Ammon's horn (tissue), 1 donor: ENCODE measurements at places on chromosomes 7 and 10.

- DNase-seq, result no peak
Observed at GRCh38 chr7:70616211-70616610, 515.7 kb upstream of the GALNT17 start.

- DNase-seq, result no peak
Observed at GRCh38 chr7:151717918-151718317, 159.0 kb downstream of the PRKAG2 start.

DNA sequence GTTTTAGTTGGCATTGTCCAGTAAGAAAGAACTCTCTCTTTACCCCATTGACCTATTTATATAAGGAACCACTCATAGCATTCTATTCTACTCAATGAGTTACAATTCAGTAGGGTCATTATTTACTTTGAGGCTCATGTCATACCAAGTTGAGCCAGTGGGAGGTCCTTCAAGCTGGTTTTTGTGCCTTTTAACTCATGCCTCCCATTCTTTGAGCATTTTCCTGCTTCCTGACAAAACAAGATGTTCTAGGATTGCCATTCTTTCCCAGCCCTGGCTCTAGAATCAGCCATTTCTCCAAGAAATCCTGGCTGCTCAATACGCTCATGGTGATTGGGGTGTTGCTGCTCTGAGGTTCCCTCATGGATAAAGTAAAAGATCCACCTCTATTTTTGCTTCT lies 250.1 kb downstream of the ABCA13 start:
- DNase-seq, result no peak

- DNase-seq, result no peak
Observed at GRCh38 chr10:4061441-4061951, 276.5 kb upstream of the KLF6 start.

DNA sequence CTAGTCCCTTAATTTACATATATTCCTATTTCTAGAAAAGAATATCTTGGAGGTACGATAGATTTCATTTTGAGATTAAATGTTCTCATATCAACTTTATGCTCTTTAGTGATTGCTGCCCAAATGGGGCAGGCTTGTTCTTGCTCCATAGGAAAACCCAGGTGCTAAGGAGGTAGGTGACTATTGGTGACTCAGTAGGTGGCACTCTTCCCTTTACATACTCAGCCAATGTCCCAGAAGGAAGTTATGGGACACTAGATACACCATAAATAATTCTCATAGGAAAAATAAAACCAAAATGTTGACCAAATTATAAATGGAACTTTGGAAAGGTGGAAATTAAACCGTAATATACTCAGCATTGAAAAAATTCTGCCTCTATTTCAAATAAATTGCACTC lies 4.0 kb downstream of the SKAP2 start:
- no peak for DNase-seq

- no peak for DNase-seq
Observed at GRCh38 chr10:31921031-31921430, 7.6 kb downstream of the ARHGAP12 start.

GRCh38 chr10:10515479-10516204 lies 502.0 kb upstream of the CELF2 start:
- DNase-seq, result no peak

GRCh38 chr10:72852508-72852907 lies 41.0 kb upstream of the OIT3 start:
- no peak for DNase-seq

DNA sequence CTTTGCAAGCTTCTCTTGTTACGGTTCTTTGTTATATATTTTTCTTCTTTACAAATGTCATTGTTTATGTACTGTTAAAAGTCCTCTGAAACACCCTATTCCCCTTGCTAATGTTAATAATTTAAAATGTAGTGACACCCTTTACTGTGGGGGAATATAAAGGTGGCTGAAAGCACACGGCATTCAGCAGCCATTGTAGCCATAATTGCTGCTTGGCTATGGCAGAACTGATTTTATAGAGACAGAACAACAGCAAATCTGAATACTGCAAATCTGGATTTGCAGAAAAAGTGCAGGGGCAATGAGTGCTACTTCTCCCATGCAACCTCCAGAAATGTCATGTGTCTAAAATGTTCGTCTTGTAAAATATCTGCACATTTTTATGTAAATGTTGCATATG lies 3.7 kb upstream of the WASL start:
- DNase-seq, result no peak

DNA sequence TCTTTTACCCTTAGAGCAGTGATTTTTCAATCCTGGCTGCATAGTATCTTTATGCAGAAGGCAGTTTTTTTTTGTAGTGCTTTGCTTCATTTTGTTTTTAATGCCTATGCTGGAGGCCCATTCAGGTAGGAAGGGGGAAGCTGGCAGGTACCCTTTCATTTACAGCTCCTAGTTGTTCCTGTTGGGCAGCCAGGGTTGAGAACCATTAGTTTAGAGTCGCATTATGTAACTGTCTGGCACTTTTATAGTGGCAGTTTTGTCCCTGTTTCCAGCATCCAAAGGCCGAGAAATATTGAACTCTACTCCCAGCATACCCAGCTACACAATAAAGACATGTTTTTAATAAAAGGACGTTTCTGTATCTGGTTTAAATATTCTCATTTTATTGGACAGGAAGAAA lies 110.6 kb downstream of the CCDC3 start:
- no peak for DNase-seq

- no peak for DNase-seq
Observed at GRCh38 chr7:13028036-13028824, 340.8 kb downstream of the ARL4A start.

- no peak for DNase-seq
Observed at GRCh38 chr10:99429517-99430095, 818 bp downstream of the GOT1 start.

DNA sequence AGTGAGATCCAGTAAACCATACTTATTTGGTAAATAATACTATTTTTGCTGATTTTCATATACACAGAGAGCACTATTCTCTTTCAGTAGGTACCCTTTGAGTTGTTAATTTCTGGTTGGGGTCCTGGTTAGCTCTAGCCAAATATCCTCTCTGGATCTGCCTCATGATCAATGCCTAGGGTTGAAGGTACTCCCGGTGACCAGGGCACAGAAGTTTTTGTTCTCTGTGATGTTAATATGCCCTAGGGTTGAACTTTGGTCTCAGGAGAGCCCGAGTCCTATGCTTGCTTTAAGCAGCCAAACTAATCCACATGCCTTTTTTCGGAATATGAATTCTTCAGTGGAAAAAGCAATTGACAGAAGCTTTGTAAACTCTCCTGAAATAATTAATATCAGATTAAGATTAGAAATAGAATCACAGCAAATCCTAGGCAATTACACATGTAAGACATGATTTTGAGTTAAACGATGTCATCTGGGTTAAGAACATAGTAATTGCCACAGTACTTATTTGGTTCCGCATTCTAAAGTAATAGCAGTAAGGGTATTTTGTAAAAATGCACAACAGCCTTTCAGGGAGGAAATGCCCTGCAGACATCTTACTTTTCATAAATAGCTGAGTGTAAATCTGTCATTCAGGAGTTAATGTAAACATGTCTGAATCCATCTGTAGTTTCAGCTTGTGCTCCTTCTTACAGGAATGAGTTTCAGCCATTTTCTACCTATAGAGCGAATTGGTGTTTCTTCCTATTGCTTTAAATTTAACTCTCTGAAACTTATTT lies 10.1 kb downstream of the CHN2 start:
- no peak for DNase-seq

DNA sequence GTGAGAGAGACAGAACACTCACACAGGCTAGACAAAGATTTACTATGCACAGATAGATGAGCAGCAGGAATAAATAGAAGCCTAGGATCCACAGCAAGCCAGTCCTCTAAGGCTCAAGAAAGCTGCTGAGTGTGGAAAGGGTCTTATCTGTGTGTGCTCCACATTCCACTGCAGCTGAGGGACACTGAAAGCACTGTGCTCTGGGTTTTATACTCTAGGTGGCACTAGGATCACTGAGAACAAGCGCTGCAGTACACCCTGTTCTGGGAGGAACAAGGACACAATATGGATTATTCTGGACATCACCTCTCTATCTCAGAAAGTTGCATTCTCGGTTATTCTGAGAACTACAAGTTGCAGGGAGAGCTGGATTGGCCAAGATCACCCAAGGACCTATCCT lies 4.9 kb upstream of the KLHL7 start:
- DNase-seq, result no peak

DNA sequence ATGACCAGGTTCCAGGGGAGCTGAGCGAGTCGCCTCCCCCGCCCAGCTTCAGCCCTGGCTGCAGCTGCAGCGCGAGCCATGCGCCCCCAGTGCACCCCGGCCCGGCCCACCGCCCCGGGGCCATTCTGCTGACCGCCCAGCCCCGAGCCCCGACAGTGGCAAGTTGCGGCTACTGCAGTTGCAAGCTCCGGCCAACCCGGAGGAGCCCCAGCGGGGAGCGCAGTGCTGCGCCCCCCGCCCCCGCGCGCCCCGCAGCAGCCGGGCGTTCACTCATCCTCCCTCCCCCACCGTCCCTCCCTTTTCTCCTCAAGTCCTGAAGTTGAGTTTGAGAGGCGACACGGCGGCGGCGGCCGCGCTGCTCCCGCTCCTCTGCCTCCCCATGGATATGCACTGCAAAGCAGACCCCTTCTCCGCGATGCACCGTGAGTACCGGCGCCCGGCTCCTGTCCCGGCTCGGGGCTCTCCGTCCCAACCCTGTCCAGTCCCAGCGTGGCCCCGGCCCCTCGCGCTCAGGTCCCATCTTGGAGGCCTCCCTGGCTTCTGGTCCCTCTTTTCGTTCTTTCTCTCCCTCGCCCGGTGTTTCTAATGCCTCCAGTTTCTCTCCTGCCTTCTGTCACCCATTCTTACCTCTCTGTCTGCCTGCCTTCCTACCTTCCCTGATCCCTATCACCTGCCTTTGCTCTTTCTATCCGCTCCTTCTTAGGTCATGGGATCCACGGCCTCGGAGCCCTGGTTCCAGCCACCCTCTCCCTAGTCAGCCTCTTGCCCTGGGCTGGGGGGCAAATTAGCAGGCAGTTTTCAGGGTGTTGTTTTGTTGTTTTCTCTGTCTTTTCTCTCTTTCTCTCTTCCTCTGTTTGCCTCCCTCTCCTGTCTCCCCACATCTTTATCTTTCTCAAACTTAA lies 751 bp downstream of the PAX2 start:
- no peak for DNase-seq

- DNase-seq, result no peak
Observed at GRCh38 chr7:29224726-29225125, 30.2 kb downstream of the CHN2 start.

DNA sequence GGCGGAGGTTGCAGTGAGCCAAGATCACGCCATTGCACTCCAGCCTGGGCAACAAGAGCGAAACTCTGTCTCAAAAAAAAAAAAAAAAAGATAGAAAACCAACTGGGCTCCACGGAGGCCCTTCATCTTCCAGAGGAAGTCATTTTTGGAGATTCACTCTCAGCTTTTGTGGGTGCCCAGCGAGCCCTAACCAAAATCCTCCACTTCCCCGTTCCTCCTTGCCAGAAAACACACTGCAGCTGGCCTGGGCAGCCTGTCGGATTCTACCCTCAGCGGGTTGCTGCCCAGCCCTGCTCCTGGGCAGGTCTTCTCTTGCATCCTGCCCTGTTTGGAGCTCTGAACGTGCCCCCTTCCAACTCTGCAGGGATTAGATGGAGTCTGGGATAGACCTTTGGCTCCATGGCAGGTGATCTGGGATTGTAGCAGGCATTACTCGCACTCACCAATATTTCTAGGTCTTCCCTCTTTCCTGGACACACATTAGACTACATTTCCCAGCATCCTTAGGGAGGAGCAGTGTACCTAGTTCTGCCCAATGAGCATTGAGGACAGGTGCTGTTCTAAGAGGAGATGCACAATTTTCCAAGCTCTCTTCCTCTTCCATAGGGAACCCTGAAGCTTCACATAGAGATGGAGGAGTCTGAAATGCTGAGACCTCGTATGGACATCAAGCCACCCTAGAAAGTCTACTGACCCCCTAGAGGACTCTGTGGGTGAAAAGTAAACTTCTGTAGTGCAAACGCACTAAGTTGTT lies 4.6 kb downstream of the GRID2IP start:
- DNase-seq, result no peak

DNA sequence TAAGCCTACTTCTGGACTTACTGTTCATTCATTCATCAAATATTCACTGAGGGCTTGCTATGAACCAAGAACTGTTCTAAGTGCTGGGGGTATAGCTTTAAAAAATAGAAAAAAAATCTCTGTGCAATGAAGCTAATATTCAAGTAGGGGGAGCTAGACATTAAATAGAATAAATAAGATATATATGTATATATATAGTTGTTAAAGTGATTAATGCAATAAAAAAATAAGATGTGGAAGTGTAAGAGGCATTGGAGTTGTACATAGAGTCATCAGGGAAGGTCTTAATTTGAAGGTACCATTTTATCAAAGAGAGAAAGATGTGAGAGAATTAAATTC lies 181.2 kb upstream of the AGR3 start:
- no peak for DNase-seq

DNA sequence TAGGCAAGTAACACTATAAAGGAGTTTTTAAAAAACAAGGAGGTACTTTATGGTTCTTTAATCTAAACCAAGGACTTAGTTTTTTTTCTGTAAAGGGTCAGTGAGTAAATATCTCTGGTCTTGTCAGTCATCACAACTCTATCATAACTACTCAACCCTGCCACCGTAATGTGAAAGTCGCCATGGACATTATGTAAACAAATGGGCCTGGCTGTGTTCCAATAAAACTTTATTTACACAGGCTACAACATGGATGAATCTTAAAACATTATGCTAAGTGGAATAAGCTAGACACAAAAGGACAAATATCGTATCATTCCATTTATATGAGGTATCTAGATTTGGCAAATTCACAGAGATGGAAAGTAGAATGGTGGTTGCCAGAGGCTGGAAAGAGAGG lies 60.8 kb upstream of the SP4 start:
- no peak for DNase-seq

GRCh38 chr7:40758590-40758989 lies 623.8 kb downstream of the SUGCT start:
- no peak for DNase-seq

DNA sequence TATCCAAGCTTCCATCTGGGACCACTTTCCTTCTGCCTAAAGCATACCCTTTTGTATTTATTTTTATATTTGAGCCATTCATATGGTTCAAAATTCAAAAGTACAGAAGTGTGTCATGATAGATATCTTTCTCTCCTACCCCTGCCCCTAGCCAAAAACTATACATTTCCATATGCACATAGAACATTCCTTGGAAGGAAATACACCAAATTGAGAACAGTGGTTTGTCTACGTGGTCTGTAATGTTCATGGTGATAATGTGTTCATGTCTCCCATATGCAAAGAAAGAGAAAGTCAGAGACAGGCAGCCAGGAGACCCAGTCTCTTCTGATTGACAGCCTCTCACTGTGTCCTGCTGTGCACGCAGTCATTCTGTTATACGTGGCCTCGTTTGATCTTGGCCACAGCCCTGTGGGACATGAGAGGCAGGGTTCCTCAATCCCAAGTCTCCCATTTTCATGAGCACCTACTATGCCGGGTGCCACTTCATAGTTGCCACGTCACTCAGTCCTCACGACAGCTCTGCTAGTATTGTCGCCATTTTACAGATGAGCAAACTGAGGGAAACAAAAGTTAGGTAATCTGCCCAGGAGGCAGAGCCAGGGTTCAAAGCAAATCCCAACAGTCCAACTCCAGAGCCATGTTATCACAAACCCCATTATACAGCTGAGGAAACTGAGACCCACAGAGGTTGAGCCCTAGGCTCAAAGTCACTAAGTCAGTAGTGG lies 8.0 kb upstream of the CDH23 start:
- no peak for DNase-seq

GRCh38 chr10:104332243-104333031 lies 5.8 kb downstream of the ITPRIP start:
- DNase-seq, result no peak
